CD14-positive monocyte (primary cell): ENCODE measurements at places on chromosomes 3 and 15.
A peak's percentile ranks its signal among the peaks of the same experiment; 100 is the strongest.

GRCh38 chr3:114307832-114308231 is 14.0 kb downstream of the TIGIT start:
- DNase-seq, result no peak

DNA sequence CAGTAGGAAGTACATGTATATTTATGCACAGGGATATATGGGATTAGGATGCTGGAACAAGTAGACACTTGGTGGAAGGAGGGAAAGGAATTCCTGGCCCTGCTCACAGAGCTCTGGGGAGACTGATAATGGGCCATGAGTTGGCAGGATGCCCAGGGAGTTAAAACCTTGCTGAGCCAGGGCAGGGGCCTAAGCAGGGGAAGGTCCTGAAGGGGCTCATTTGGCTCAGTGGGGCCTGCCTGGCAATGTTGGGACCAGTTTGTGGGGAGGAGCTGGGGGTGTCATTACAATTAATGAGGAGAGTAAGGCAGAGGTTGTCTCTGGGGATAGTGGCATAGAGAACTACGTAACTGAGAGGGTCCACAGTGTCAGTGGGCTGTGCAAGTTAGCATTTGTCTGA is 124.2 kb upstream of the ADPGK start:
- DNase-seq, result no peak

DNA sequence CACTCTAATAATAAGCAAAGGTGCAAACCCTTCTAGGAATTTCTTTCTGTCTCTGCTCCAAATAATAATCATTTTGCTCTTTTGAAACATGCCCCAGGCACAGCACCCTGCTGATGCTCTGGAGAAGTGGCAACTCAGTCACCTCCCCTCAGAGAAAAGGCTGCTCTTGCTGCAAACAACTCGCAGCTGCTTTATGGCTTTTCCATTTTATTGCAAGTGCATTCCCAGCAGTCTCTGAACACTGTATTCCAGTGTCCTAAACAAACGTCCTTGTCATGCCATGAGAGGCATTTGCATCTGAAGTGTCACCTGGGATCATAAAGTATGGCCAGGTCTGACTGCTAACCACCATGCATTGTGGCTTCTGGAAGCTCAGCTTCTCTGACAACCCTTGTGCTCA is 358.1 kb upstream of the TRIM42 start:
- DNase-seq, result no peak

DNA sequence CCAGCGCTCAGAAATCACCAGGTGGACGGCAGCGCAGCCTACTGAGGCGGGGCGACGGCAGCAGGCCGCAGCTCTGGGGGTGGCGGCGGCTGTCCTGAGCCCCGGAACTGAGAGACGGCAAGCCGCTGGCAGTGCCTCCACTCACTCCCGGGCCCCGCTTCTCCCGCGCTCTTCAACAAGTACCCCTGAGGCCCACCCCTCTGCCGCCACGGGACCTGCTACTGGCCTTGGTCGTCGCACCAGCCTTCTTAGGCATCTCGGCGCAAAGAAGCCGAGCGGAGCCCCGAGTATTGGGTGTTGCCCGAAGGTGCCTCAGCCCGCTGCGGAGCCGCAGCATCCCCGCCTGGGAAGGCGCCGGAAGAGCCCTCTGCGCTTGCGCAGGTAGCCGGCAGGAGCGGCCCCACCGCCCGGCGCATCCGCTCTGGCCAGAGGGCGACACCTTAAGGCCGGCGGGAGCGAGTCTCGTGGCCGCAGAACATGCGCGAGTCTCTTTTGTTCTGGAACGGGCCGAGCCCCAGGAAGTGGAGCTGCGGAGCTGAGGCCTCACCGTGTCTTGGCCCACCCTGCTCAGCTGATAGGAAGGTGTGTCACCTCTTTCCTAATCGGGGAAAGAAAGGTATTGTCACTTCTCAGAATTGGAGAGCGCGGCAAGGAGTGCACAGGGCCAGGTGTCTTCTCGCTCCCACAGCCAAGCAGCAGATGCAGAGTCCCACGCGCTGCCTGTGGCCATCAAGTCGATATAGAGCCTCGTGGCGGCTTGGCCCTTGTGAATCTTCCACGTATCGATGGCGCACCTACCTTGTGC is at the start of gene C15orf40:
TSS of gene C15orf40 (minus strand) at position 369 of the 805 bp plus-strand sequence. CDS start at position 337, 32 bp downstream.
- DNase-seq, result peak; percentile 84

GRCh38 chr3:141346007-141346406 is 22.3 kb upstream of the ZBTB38 start:
- no peak for DNase-seq

- DNase-seq, result no peak
Observed at GRCh38 chr3:20739814-20740213, 553.8 kb upstream of the SGO1 start.

GRCh38 chr3:49199239-49199899 is 28.0 kb downstream of the KLHDC8B start:
- DNase-seq, result peak; percentile 3

DNA sequence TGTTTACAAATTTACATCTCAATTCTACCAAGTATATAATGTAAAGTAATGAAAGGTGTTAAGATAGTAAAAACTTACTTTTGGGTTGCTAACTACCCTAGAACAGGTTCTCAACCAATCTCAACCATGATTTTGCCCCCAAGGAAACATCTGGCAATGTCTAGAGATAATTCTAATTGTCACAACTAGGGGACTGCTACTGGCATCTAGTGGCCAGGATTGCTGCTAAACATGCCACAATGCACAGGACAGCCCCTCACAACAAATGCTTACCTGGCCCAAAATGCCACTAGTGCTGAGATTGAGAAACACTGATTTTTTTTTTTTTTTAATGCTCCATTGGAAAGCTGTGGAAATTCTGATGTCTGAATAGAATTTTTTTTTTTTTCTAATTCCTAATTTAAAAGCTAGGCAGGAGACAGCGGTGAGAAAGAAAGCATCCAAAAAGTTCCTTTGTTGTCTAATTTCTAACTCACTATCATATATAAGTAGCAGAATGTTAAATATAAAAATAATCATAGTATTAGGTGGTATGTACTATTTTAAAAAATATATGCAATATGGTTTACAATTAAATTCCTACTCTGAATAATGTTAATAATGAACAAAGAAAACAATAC is 81.5 kb downstream of the TJP1 start:
- DNase-seq, result no peak

DNA sequence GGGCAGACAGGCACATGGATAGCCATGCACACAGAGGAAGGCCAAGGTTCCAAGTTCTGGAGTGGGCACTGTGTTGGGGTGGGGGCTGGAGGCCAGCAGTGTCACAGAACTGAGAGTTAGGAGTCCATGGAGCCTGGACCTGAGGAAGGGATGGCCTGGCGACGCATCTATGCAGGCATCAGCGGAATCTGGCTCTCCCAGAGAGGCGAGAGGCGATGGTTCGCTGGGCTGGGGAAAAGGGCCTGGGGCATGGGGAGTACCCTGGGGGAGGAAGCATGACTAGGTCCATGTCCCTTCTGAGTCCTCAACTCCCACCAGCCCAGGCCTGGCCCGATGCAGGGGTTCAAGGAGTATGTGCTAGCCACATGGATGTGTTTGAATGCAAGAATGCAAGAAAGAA is 192.8 kb upstream of the LINGO1 start:
- DNase-seq, result no peak
